IMR-90 (cell line): ENCODE measurements at places on chromosomes 13 and 19.
A peak's percentile ranks its signal among the peaks of the same experiment; 100 is the strongest.

DNA sequence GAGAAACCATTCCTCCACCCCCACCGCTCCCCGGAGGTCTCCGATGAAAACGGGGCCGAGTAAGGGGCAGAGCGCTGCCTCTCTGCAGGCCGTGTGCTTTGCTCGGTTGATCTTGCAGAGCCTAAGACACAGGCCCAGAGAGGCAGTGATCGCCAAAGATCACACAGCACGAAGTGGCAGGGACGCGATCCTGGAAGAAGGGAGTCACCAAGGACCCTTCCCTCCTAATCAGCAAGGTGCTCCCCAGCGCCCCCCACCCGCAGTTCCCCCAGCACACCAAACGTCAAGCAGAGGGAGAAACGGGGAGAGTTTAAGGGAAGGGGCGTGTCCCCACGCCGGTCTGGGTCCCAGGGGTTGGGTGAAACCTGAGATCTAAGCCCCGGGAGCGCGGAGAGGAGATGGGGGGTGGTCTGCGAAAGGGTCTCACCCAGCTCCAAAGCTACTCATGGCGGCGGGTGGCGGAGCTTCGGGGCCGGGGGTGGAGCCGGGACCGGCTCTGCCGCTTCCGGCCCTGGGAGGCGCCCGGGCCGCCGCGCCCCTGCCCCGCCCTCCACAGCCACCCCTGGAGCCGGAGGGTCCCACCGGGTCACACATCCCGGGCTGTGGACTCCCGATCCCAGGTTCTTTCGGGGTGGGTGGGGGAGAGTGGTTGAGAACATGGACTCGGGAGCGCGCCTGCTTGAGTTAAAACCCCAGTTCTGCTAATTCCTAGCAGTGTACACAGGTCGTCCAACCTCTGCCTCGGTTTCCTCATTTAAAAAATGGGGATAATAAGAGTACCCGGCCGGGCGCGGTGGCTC is at the start of gene EML2:
Gene EML2 (minus strand): TSS at position 468 of the 800 bp plus-strand sequence. CDS start 21 bp downstream, at position 447.
- H3K4me3 ChIP-seq = peak within 1 kb of the TSS; percentile 73
- no peak for DNase-seq
- peak within 1 kb of the TSS; percentile 51 for H3K27ac ChIP-seq
- no peaks in the 10 kb centered on the region for H3K27me3 ChIP-seq
- H3K36me3 ChIP-seq = peaks cover under 1% of the 10 kb centered on the region; the same call in 1 of the 2 replicates
- peaks cover 18% of the 10 kb centered on the region for H3K4me1 ChIP-seq

DNA sequence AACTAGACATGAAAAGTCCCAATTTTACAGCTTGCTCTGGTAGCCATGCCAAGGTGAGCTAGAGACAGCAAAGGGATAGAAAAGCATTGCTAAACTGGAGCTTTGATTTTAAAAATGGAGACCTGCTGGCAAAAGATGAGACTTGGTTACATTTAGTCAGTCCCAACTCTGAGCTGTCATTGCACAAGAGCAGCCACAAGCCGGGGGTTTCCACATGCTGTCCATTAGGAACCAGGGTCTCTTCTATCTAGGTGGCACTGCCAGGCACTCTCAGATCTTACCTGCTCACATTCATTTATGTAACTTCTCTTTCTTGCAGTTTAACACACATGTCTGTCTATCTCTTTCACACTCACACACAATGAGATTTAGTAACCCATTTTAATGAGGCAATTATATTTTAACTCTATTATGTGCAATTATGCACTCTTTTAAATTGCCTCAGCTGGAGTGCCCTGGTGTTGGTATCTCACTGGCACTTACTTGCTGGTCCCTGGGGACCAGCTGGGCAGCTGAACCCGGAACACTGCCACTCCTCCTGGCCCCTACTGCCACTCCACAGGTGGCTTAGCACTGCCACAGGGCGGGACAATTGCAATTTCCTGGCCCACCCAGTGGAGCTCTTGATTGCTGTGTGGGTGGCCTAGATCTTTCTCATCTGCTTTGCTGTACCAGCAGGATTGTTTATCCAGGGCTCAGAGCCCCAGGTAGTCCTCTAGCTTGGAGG is 112.5 kb downstream of the COG6 start:
- H3K27me3 ChIP-seq = no peaks in the 10 kb centered on the region
- H3K4me3 ChIP-seq = no peak overlapping the region

GRCh38 chr19:3224346-3225168 is at the start of gene CELF5:
CELF5 (plus strand) TSS chr19:3224661; CDS start chr19:3224740, 79 bp downstream.
- peaks cover 43% of the 10 kb centered on the region for H3K27me3 ChIP-seq
- H3K4me3 ChIP-seq = peak within 1 kb of the TSS; percentile 41; the same call in 1 of the 2 replicates
- DNase-seq = no peak
- peaks cover 2% of the 10 kb centered on the region; the same call in 1 of the 2 replicates for H3K4me1 ChIP-seq
- H3K27ac ChIP-seq = no peak within 1 kb of the TSS

DNA sequence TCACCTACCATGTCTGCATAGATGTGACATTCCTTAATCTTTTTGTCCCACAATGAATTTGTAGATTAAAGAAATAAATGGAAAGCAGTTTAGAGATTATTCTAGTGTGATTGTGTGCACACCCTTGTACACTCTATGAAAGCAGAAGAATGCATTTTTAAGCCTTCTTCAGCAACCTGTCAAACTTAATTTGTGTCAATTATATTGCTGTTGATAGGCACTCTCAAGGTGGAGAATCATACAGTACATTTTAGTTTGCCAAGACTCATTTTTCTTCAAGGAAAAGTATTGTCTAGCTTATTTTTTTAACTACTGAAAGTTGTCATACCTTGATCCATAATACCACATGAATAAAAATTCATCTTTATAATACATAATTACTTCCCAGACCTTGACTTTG is 1898.9 kb downstream of the OLFM4 start:
- H3K36me3 ChIP-seq = no peaks in the 10 kb centered on the region
- H3K4me1 ChIP-seq = no peaks in the 10 kb centered on the region
- no peak overlapping the region for H3K4me3 ChIP-seq
- no peak for DNase-seq

- no peak overlapping the region for H3K27ac ChIP-seq
- H3K27me3 ChIP-seq = no peaks in the 10 kb centered on the region
- no peaks in the 10 kb centered on the region for H3K4me1 ChIP-seq
- no peak for DNase-seq
Observed at GRCh38 chr13:48633700-48634099, 20.0 kb upstream of the CYSLTR2 start.

- H3K27me3 ChIP-seq = no peaks in the 10 kb centered on the region
- H3K4me1 ChIP-seq = no peaks in the 10 kb centered on the region
- no peak for DNase-seq
Observed at GRCh38 chr13:101433895-101434294, 17.6 kb upstream of the NALCN start.

GRCh38 chr19:3720349-3720917 is 12.2 kb downstream of the TJP3 start:
- H3K36me3 ChIP-seq = no peaks in the 10 kb centered on the region
- no peak overlapping the region for H3K27ac ChIP-seq
- H3K4me3 ChIP-seq = no peak overlapping the region

GRCh38 chr19:46221152-46221551 is 8.4 kb upstream of the IGFL1 start:
- H3K4me1 ChIP-seq = peaks cover 2% of the 10 kb centered on the region; the same call in 1 of the 2 replicates
- DNase-seq = no peak
- peaks cover 4% of the 10 kb centered on the region for H3K27me3 ChIP-seq
- H3K36me3 ChIP-seq = no peaks in the 10 kb centered on the region
- H3K4me3 ChIP-seq = no peak overlapping the region

- DNase-seq = peak; percentile 16
- peaks cover 9% of the 10 kb centered on the region for H3K4me1 ChIP-seq
- H3K4me3 ChIP-seq = no peak overlapping the region
- peak overlapping the region; percentile 79; the same call in 1 of the 2 replicates for H3K27ac ChIP-seq
- H3K27me3 ChIP-seq = no peaks in the 10 kb centered on the region
Observed at GRCh38 chr13:94656176-94656575, 54.5 kb downstream of the GPR180 start.

DNA sequence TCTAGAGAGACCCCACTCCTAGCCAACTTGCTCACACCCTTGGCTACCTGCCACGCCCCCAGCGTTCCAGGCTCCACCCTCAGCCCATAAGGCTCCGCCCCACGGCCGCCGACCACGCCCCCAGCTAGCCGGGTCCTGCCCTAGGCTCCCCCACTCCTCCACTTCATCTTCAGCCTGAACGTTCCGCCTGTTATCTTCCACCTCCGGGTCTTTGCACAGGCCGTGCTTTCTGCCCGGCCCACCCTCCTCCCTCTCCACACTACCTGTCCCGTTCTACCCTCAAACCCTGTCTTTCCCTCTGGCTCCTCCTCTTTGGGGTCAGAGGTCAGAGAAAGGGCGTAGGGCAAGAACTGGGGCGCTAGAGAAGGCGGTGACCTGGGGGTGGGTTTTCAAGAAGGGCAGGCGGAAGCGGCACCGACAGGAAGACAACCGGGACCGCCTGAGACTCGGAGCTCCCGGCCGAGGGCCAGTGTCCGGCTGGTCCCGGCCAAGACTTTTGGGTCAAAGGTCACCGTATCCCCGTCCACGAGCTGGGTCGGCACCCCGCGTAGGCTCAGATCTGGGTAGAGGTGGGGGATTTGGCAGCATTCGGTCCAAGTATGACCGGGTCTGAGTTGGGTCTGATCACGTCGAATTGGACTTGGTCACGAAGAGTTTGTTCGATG is 2.2 kb downstream of the PDE4C start:
- DNase-seq = no peak
- peaks cover 3% of the 10 kb centered on the region; the same call in 1 of the 2 replicates for H3K27me3 ChIP-seq
- H3K4me1 ChIP-seq = peaks cover 7% of the 10 kb centered on the region
- peak overlapping the region; percentile 52 for H3K4me3 ChIP-seq

DNA sequence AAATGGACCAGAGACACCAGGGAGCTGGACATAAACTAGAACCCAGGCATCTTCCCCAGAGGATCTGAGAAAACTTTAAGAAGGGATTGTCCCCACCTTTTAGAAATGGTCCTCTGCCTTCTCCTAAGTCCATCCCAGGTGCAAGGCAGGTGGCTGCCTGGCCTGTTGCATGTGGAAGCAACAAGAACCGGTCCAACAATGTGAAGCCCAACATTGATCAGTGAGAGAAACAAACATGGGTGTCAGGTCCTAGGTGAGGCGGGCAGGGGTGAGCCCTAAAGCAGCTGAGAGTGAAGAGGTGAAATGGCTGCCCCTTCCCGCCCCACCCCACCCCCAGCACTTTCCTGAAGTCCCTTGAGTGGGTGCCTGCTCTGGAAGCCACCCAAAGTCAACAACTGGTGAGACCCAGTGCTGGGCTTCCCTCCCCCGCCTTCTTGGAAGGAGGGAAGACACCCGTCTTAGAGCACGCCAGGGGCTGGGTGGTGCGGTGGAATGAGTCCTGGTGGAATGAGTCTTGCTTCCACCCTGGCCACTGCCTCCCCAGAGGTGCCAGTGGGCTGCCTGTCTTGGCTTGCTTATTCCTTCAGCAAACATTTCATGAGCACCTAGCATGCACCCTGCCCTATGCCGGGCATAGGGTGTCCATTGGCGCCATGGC is 1.7 kb downstream of the AP1M1 start:
- no peak for DNase-seq
- no peaks in the 10 kb centered on the region for H3K27me3 ChIP-seq
- peaks cover 11% of the 10 kb centered on the region for H3K4me1 ChIP-seq
- H3K4me3 ChIP-seq = no peak overlapping the region
- H3K27ac ChIP-seq = no peak overlapping the region

DNA sequence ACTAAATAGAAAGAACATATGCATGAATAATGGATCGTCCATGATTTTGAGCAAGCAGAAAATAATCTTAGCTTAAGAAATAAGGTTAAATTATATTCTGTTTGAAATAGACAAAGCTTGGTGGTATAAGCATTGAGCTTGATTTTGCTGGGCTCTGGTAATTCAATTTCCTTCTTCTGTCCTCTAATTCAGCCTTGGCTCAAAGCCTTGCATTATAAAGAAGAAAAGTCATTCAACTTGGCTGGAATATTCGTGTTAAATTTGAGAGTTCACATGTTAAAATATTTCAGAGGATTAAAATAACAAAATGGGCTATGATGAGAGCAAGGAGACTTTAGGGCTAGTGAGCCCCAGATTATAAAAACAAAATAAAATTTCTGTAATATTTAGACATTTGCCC is 415.4 kb upstream of the PCDH20 start:
- H3K27ac ChIP-seq = no peak overlapping the region
- no peaks in the 10 kb centered on the region for H3K27me3 ChIP-seq
- no peaks in the 10 kb centered on the region for H3K4me1 ChIP-seq

DNA sequence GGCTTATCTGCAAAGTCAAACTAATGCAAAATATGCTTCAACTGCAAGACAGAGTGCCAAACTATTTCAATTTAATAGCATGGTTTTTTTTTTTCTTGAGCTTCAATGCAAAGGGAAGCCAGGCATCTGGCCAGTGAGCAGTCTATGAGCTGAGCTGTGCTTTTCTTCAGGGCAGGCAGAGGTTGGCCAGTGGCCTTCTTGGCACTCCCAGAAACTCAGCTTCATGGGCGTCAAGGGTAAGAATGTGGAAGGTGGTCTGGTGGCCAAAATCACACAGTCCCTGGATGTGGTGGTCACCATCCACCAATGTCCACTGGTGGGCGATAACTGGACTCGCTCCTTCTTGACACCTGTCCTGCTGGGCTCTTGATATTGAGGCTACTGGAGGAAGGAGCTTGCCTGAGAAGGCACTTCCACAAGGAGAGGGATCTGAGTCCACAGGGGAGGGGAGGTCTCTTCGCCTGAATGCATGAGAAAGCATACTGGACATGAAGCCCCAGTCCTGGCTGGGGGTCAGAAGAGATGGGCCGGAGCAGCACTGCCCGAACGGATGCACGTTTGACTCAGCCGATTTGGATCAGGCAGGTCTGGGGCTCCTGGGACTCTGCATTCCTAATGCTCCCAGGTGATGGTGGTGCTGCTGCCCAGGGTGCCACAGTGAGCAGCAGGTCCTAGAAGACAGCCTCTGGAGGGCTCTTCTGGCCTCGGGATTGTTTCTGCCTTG is 17.1 kb downstream of the COL4A2 start:
- H3K27ac ChIP-seq = no peak overlapping the region
- H3K27me3 ChIP-seq = no peaks in the 10 kb centered on the region
- DNase-seq = no peak

DNA sequence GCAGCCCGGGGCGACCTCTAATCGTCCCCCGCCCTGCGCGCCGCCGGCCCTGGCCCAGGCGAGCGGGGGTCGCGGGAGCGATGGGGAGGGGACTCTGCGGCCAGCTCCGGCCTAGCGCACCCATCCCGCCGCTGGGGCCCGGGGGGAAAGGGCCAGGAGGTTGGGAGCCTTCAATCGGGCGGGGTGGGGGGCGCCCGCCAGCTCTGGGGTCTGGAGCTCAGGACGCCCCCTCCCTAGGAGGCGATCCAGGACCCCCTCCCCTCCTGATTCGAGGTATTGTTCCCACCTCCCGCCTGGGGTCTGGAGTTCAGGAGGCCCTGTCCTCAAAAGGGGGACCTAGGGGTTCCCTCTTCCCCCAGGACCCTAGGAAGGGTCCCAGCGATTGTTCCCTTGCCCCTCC is 430 bp downstream of the ZNF358 start:
- H3K36me3 ChIP-seq = peaks cover 14% of the 10 kb centered on the region; the same call in 1 of the 2 replicates
- peak overlapping the region; percentile 80 for H3K27ac ChIP-seq
- H3K4me3 ChIP-seq = peak overlapping the region; percentile 77
- H3K4me1 ChIP-seq = peaks cover 15% of the 10 kb centered on the region
- DNase-seq = no peak

- peaks cover 37% of the 10 kb centered on the region for H3K27me3 ChIP-seq
- H3K27ac ChIP-seq = no peak overlapping the region
- H3K36me3 ChIP-seq = no peaks in the 10 kb centered on the region
- H3K4me1 ChIP-seq = no peaks in the 10 kb centered on the region; the same call in 1 of the 2 replicates
- H3K4me3 ChIP-seq = no peak overlapping the region
Observed at GRCh38 chr13:27293076-27293691, 22.6 kb downstream of the RASL11A start.
